Dermis microvascular lymphatic vessel endothelial cell (primary cell): ENCODE measurements at places on chromosomes 3 and 15. TPM values are rescaled to one million over a fixed set of nuclear protein-coding genes. Genes with fewer than 3 reads are reported as not detected.

UBL7 gene
- total RNA-seq: 21.8 and 30.1 TPM in 2 replicates

ARPIN gene
- total RNA-seq: 10.7 and 11.4 TPM in 2 replicates

- DNase-seq: no peak
Observed at GRCh38 chr15:91522605-91523332, 330.7 kb upstream of the SLCO3A1 start.

DNA sequence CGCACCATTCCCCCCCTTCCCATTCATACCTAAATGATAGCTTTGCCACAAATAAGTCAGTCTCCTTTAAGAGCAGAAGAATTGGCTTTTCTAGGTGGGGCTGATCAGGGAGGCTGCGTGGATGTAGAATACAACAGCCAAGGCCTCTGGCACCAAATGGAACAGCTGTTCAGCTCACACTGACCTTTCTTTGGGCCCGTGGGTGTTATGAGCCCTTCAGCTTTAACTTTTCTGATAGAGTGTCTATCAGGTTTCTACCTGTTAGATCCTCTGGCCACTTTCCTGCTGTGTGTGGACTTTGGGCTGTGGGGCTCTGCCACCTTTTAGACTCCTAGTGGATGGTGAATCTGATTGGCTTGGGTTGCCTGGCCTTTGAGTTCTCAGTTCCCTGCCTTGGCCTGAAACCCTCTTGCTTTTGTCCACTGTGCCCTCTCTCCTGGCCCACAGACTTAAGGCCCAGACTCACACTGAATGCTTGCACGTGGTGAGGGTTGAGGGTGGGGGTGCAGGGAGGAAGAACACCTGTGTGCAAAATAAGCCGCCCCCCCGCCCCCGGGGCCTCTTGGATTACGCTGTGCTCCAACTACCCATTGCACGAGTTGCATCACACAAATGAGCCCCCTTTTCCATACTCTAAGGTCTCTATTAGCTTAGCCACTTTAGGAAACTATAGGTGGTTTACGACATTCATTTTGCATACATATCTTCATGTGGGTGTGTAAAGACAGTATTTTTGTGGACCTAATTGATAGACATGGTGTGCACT, 1.3 kb upstream of the RFX7 start:
- no peak for DNase-seq

DNA sequence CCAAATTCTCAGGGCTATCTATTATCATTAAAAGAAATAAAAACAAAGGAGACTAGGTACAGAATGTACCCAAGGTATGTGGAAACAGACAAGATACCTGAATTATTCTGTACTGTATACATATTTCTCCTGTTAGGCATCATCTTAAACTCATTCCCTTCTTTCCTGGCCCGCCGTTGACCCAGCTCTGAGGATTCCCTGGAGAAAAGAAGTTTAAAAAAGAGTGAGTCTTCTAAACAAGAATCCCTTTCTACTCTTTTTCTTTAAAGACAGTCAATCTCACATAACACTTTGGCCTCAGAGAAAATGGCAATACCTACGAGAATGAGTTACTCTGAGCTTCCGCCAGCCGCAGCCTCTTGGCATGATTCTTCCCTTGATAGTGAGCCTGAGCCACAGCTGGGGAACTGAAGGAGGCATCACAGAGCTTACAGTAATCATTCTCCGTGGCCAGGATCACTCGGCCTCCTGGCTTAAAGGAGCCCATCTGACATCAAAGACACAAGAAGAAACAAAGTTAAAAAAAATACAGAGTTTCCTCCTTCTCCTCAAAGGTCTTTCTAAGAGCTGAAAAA, 44.2 kb downstream of the ZMAT3 start:
- DNase-seq: no peak

- no peak for DNase-seq
Observed at GRCh38 chr15:81301815-81302399, 22.0 kb downstream of the STARD5 start.
